ENCODE measurements at places on chromosomes 5 and 9.

DNA sequence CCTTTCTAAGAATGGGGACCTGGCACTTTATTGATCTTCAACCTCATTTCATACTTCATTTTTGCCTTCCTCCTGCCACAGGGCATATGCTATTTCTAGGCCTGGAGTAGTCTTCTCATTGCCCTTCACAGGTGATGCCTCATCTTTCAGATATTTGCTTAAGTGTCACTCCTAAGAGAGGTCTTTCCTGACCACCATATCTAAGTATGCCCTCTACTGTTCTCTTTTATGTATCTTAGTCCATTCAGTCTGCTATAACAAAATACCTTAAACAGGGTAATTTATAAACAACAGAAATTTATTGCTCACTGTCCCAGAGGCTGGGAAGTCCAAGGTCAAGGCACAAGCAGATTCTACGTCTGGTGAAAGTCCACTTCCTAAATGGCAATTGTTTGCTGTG is 99.1 kb downstream of the ADAMTS6 start:
- DNase-seq: no peak

GRCh38 chr5:159465604-159466003 is 135.3 kb upstream of the IL12B start:
- DNase-seq: no peak

GRCh38 chr5:52603778-52604554 is 183.8 kb upstream of the ITGA1 start:
- no peak for DNase-seq

DNA sequence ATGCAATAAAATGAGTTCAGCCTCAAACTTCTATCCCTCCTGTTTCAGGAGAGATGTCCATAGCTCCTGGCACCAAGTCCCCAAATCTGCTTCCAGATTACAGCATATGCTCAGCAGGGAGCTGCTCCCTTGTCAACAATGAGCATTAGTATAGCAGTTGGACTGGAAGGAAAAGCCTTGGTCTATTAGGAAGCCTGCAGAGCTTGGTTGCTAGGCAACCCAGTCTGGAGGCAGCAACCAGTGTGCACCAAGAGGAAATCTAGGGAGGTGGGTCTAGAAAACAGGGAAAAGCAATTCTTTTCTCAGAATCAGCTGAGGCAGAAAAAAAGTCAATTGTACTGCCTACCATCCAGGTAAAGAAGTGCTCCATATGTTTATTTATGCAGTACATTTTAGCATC is 229.5 kb upstream of the NMUR2 start:
- no peak for DNase-seq

GRCh38 chr9:91835632-91836031 is 114.4 kb downstream of the ROR2 start:
- DNase-seq: no peak

DNA sequence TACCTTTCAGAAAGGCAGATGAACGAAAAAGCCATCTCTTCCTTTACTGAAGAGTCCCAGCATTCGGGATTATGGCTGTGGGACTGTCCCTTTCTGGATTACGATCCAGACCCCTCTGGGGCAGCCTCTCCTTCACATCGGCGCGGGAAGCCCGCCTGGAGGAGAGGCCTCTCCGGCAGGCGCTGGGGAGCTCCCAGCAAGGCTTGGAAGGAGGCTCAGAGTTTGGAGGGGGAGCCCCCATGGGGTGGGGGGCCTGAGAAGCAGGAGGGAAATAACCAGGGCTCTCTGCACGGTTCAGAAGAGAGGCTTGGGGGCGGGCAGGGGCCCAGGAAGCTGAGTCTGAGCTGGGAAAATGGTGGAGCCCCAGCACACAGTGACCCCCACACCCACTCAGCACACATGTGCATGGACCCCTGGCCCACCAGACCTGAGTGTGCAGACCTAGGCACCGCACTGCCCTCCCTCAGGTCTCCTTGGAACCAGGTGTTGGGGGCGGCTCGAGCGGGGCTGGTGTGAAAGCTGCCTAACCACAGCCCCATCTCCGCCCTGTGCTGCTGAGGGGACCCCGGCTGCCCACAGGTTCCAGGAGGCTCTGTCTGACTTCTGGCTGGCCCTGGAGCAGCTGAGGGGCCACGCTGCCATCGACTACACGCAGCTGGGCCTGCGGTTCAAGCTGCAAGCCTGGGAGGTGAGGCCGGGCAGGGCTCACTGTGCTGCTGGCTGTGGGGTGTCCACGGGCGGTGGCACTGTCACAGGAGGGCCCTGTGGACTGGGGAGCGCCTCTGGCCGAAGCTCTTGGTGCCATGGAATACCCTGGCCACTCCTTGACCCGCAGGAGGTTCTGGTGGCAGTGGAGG is 4.5 kb downstream of the NOXA1 start:
- DNase-seq: no peak

DNA sequence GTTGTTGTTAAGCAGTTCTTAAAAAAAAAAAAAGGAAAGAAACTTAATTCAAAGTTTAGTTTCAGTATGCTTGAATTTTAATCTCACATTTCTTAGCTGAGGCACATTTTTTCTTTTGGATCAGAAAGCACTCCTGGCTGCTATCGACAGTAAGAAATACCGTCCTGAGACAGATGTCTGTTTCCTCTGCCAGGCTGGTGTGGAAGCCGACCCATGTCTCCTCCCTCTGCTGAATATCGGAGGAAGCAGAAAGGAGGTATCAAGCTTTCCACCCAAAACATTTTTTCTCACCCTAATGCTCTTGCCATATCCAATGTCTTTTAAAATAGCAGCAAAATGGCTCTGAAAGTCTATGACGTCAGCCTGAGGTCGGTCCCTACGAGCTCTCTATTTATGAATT is 208.1 kb downstream of the TLE4 start:
- no peak for DNase-seq

DNA sequence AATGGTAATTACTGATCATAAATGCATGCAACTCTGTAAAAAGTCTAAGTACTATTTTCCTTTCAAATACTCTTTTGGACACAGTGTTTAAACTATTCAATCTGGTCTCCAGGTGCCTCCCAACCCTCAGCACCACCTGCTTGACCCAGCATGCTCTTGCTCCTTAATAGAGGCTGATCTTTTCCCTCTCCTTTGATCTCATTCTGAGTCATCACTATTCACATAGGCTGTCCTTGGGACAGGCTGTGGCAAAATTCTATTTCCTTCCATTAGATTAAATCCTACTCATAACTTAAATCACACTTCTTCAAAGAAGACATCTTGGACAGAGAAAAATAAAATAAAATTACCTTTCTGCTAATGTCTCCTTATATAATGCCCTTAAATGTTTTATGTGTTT is 199.4 kb upstream of the ST8SIA4 start:
- DNase-seq: no peak

GRCh38 chr5:33379757-33380156 is 61.0 kb upstream of the TARS1 start:
- no peak for DNase-seq

DNA sequence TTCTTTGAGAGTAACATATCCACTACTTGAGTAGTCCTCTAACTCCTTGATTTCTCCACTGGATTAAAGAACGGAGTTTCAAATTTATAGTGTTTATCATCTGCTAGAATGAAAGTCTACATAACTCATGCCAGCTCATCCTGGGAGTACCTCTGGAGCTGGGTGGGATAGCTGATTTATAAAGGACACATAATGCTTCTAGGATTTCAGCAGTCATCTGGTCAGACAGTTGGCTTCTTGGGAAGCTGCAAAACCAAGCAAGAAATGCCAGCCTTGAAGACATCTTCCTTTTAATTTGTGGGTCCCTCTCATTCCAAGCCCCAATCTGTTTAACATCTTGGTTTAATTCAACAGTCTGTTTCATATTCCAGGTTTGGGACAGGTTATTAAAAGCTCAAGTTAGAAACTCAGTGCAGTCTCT is 3.2 kb downstream of the GALNT10 start:
- DNase-seq: no peak

DNA sequence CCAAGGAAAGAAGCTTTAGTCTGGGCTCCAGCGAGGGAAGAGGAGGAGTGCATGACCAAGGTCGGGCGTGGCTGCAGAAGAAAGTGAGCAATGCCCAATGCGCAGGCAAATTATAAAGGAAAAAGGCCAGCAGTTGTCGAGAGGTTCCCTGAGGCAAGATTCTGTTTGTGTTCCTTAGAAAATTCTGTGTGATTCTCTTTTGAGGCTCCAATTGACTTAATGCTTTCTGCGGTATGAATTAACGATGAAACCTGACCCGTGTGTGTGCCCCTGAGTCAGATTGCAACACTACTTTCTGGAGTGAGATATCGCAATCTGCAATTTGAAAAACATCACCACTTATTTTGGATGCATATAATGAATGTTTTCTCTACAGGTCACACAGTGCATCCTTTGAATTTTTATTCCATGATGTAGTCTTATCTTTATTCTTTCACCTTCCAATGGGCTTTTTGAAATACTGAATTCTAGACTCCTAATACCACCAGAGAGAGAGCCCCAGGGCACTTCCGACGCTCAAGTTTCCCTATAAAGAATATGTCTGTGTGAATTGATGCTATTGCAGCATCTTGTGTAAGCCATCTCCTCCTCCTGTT is 117.9 kb upstream of the IL6ST start:
- no peak for DNase-seq

DNA sequence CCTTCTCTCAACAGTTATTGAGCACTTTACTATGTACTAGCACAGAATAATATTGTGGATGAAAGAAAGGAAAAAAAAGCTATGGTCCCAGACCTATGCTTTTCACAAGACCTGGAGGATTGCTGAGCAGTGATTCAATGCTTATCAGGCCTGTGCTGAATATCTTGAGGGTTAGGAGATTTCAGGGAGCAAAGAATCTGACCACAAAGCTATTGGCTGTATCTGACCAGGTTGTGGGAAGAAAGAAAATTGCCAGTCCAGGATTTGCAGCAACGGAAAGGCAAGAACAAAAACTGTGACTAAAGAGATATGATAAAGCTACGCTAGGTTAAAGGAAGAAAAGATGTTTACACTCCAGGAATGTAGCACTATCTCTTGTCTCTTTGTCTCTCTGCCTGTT is 14.9 kb upstream of the MACIR start:
- DNase-seq: no peak

GRCh38 chr5:72372331-72372730 is 52.2 kb downstream of the PTCD2 start:
- DNase-seq: no peak

GRCh38 chr9:14908295-14909180 is 1.7 kb downstream of the FREM1 start:
- DNase-seq: no peak

DNA sequence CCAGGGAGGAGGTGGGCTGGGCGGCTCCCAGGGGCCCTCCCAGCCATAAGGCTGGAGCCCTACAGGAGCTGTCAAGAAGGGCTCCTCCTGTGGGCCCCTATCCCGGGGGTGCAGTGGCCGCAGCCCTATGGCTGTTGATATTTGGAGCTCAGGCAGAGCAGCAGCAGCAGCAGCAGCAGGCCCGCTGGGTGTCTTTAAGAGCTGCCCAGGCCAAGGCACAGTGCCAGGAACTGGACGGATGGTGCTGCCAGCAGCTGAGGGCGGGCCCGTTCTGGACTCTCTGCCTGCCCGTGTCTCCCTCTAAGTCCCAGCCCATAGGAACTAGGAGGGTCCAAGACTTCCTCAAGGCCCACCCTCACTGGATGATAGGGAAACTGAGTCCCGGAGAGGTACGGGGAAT is 3.6 kb downstream of the AK1 start:
- DNase-seq: no peak

DNA sequence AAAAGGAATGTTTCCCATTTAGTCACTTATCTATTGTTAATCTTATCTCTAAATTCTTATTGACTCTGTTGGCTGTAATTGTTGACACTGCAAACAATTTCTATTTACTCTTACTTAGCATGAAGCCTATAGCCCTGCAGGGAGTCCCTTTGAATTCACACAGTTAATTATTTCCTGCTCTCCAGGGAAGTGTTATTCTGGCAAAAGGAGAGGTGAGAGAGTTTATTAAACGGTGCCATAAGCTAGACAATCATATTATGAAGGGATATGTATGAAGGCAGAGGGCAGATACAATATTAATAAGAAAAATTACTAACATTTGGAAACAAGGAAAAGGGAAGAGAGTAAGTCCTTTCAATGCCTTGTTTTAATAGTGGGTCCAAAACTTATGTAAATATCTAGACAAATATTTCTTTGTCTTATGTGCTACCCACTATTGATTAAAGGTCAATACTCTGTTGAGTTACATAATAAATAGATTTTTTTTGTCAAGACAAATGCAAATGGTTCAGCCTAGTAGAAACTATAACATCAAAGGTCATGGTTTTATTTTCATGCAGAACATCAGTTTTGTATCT is 107.1 kb downstream of the CDH18 start:
- no peak for DNase-seq

- DNase-seq: peak; percentile 26
These were observed at the start of gene MEF2C for GRCh38 chr5:88883059-88883835. Gene MEF2C (minus strand): TSS chr5:88883184. CDS start chr5:88823788, 59,396 bp downstream.

- DNase-seq: no peak
These were observed 71.1 kb upstream of the LRRTM2 start for GRCh38 chr5:138946241-138946623.

DNA sequence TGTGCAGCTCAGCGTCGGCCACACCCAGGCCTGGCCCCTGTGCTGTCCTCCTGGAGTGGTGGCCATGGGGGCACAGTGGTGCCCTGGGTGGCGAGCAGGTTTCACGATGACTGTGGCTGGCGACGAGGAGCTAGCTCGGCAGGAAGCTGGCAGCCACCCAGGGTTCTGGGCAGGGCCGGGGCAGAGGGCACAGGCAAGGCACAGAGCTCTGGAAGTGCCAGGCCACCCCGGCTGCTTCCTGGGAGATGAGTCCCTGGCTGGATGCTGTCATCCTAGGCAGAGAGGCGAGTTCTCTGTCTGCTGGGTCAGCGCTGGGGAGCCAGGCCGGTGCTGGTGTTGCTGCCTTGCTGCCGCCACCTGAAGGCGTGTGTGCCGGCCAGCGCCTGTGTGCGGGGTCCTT is 51.7 kb downstream of the RXRA start:
- DNase-seq: no peak

DNA sequence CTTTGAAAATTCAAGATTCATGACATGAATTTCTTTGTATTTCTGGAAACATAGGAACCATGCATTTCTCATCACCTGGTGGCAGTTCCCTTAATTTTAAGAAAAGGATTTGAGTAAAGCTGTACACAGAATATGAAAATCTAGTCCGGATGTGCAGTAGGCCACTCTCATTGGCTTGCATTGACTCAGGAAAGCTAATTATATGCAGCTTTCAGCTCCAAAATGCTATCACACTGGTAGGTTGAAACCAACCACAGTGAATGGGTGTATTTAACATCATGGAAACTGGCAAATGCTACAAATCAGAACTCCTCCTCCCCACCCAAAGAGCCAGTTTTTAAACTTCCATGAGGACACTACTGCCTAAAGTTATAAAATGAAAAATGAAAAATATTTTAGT is 161.6 kb upstream of the FBXL17 start:
- no peak for DNase-seq

DNA sequence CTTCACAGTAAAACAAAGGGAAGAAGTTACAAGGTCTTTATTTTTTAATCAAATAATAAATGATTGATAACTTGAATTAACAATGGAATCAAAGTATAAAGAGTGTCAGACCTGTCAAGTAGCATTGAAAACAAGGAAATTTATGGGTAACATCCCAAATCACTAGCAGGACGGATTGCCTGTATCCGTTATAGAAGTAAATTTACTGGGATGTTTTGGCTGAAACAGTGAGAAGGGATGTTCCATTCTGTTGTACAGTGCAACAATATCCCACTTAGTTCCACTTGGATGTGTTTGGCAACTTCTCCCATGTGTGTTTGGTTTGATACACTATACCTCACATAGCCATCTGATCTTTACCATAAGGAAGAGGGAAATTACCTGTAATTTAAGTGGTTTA is 421.0 kb upstream of the CHD1 start:
- DNase-seq: no peak

GRCh38 chr5:149801307-149801990 is 71.3 kb downstream of the PPARGC1B start:
- DNase-seq: no peak
